ENCODE measurements at places on chromosomes 1 and 21. TPM values are rescaled to one million over a fixed set of nuclear protein-coding genes. Genes with fewer than 3 reads are reported as not detected.

GRCh38 chr1:227489572-227489971 lies 73.8 kb upstream of the ZNF678 start:
- no peaks in the 10 kb centered on the region for H3K4me1 ChIP-seq
- H3K36me3 ChIP-seq, result no peaks in the 10 kb centered on the region
- no peak overlapping the region for H3K4me3 ChIP-seq

DNA sequence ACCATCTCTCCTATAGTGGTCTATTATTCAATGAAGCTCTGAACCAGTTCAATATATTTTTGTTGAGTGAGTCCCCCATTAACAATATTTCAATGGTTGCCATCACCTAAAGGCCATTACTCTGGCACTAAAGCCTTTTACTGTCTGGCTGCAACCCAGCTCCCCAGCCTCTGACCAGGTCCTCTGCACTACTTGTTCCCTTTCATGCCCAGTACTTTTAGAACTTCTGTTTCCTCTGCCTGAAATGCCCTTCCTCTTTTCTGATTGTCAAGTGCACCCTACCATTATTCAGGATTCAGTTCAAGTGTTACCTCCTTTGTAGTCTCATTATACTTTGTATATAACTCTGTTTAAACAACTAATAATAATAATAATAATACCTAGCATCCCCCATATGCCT lies 30.4 kb upstream of the ZFYVE9 start:
- no peak overlapping the region for H3K4me3 ChIP-seq
- DNase-seq, result no peak
- no peak overlapping the region for H3K27ac ChIP-seq
- no peaks in the 10 kb centered on the region for H3K36me3 ChIP-seq
- no peaks in the 10 kb centered on the region for H3K4me1 ChIP-seq

DNA sequence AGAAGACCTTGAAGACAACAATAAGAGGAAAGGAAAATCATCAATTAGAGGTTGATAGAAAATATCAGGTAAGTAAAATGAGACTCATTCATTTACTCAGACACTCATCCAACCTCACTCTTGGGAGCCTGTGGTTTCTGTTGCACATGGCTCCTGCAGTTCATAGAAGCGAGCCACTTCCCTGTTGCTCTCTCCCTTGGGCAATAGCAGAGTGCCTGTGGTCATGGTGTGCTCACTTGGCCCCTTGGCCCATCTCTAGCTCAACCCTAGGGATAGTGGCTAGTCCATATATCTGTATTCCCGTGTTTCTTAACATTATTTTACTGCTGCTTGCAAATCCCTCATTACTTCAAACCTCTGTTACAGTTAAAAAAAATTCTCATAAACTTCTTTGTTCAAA lies 368.6 kb downstream of the PTPRC start:
- H3K4me3 ChIP-seq, result no peak overlapping the region
- DNase-seq, result no peak
- no peak overlapping the region for H3K27ac ChIP-seq
- H3K36me3 ChIP-seq, result no peaks in the 10 kb centered on the region
- H3K27me3 ChIP-seq, result no peaks in the 10 kb centered on the region
- H3K4me1 ChIP-seq, result no peaks in the 10 kb centered on the region

GRCh38 chr21:33206771-33207281 lies 22.9 kb upstream of the IFNAR2 start:
- H3K27me3 ChIP-seq, result no peaks in the 10 kb centered on the region
- H3K27ac ChIP-seq, result no peak overlapping the region
- no peaks in the 10 kb centered on the region for H3K36me3 ChIP-seq
- DNase-seq, result no peak

- no peaks in the 10 kb centered on the region for H3K27me3 ChIP-seq
- DNase-seq, result no peak
- H3K36me3 ChIP-seq, result no peaks in the 10 kb centered on the region
These were observed 49.7 kb upstream of the GFI1 start for GRCh38 chr1:92536211-92536979.

Gene MAGI3
- total RNA-seq, result 18.4 TPM

Gene TDRD10
- 4.9 TPM for total RNA-seq

Gene DCST1
- not detected for total RNA-seq
